Activated naive CD8-positive, alpha-beta T cell treated with anti-CD3 and anti-CD28 coated beads, Interleukin-2, amount 50 U/mL, for 16 hours (primary cell): ENCODE measurements at places on chromosomes 3 and 15.

GRCh38 chr15:67784856-67785430 lies 40.4 kb upstream of the SKOR1 start:
- DNase-seq = no peak

DNA sequence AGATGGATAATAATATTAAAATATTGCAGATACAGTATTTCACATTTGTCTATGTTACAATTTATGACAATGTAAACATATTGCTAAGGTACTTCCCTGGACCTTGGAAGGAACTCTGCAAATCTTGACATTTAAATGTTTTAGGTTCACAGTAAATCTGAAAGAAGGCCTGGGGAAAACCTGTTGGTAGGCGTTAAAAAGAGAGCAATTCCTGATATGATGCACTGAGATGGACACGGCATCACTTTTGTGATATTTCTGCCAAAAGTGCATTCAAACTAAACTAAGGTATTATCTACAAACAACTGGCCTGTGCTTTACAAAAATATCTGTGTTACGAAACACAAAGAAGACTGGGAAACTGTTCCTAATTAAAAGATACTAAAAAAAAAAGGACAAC lies 6.1 kb upstream of the TP63 start:
- DNase-seq = no peak

DNA sequence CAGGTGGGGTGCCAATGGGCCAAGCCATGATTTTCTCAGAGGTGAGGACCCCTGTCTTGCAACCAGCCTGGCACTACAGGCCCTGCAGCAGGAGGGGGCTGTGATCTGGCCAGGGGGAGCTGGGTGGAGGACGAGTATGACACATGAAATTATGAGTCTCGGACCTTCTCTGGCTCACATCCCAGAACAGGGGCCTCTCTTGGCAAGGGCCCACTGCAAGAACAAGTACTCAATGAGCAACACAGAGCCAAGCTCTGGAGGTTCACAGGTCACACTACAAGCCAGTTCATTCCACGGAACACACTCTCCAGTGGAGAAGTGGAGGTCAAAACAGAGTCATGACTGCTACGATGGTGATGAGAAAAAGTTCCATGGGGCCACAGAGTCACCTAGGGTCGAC lies 28.3 kb downstream of the CCDC32 start:
- DNase-seq = no peak

GRCh38 chr3:67292356-67293121 lies 294.4 kb downstream of the KBTBD8 start:
- DNase-seq = no peak

DNA sequence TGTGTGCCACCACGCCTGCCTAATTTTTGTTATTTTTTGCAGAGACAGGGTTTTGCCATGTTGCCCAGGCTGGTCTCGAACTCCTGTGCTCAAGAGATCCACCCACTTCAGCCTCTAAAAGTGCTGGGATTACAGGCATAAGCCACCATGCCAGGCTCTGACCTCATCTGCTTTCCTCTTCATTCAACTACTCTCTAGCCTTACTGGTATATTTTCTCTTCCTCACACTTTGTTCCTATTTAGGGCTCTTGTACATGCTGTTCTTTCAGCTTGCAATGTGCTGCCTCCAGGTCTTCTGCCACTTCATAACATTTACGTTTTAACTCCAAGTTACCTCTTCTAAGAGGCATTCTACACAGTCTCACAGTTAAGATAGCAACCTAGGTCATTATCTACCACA lies 34.9 kb downstream of the PIK3CB start:
- no peak for DNase-seq

DNA sequence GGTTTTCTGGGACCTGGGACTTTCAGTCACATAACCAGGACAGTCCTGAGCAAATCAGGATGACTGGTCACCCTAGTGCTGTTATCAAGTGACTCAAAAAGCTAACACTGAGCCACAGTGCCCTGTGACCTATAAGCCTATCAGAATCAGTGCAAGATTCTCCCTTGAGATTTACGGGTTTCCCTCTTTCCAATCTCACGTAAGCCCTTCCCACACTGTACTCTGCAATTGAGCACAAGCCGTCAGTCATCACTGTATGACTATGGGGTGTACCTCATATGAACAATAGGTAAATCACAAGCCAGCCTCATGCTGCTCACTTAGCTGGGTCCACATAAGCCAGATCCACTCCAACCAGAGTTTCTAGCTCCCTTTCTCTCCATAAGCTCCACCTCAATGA lies 21.0 kb upstream of the CLDN18 start:
- DNase-seq = no peak

DNA sequence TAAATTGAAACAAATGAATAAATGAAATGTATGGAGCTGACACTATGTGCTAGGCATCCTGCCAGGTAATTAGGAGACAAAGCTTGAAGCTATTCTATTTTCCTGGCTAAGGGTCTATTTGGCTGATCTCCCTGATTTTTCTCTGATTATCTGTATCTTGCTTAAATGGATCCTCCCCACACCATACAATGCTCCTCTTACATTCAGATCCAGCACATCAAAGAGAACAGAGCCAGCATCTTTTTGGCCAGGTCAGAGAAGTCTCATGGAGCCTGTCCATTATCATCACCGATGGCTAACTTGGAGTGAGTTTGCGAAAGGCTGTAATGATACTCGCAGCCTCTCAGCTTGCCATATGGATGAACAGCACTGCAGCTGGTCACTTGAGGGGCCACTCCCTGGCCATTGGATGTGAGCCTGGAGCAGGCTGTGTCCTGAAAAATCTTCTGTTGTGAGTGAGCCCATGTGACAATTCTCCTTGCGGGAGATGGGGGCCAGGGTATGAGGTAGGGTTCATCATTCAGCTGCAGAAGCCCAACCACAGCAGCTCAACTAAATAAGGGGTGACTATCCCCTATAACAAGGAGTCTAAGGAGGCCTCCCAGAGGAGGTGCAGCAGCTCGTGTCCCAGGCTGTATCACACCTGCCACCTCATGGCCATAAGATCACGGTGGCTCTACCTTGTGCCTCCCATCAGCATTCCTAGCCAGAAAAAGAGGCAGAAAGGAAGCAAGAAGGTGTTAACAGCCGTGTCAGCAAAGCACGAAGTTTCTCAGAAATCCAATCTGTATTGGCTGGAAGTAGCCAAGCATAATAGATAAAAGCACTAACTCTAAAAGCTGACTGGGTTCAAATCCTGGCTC lies 69.3 kb upstream of the ST8SIA2 start:
- DNase-seq = no peak

DNA sequence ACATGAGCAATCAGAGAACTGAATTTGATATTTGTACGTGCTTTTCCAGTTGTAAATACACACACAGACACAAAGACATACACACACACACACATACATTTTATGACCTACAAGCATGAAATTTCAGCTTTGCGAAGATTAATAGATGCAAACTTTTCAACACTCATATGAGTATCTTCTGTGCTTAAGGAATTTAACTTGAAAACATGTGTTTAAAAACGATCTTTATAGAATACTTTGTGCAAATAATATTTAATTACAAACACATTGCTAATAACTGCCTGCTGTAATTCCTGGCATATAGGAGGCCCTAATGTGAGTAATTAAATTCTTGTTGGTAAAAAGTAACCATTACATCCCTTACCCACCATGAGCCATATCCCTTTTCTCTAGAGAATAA lies 107.7 kb upstream of the PLSCR5 start:
- DNase-seq = no peak

DNA sequence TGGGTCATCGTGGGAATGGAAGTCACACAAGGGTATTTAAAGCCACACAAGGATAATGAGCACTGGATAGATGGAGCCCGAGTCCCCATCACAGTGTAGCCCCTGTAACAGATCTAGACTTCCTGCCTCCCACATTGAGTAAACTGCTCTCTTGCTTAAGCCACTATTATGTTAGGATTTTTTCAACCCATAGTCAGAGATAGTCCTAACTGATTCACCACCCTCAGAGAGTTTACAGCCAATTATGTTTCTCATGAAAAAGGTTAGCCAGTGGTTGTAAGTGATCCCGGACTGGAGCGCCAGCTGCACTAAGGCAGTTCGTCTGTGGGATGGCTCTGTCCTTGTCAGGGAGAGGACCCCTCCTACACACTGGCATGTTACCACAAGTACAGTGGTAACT lies 77.0 kb downstream of the KLF13 start:
- no peak for DNase-seq

- no peak for DNase-seq
These were observed 637.7 kb upstream of the TBL1XR1 start for GRCh38 chr3:177835008-177835407.

GRCh38 chr3:94360987-94361386 lies 298.1 kb downstream of the NSUN3 start:
- DNase-seq = no peak

DNA sequence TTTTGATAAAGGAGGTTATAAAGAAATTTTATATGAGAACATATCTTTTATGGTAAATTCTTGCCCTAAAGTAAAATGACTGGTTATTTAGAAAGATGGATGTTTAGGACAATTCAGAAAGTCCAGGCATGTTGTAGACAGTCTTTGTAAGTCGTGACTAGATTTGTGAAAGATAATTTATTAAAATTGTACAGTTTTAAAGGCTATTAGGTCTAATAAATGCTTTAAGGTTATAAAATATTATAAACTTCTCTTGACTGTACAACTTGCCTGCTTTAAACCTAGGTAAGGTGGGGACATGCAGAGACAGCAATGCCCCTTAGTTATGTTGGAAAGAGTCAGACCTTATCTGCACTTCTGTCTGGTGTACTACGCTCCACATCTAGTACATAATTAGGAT lies 933.5 kb downstream of the SI start:
- no peak for DNase-seq

DNA sequence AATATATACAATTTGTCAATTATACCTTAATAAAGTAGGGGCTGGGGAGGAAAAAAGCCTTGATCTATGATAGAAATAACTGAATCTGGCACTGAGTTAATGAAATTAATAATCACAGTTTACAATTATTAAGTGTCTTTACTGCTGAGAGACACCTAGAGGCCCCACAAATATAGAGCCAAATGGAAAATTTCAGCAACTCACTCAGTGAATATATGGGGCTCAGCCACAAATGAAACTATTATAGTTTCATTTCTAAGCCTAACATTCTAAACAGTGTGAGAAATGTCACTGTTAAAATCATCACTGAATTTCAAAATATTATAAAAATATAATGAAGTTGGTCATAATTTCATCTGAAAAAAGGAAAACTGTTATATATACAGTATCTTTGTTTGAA lies 40.3 kb downstream of the GNB4 start:
- no peak for DNase-seq

- no peak for DNase-seq
These were observed 7.4 kb downstream of the ZBTB47 start for GRCh38 chr3:42660898-42661297.

DNA sequence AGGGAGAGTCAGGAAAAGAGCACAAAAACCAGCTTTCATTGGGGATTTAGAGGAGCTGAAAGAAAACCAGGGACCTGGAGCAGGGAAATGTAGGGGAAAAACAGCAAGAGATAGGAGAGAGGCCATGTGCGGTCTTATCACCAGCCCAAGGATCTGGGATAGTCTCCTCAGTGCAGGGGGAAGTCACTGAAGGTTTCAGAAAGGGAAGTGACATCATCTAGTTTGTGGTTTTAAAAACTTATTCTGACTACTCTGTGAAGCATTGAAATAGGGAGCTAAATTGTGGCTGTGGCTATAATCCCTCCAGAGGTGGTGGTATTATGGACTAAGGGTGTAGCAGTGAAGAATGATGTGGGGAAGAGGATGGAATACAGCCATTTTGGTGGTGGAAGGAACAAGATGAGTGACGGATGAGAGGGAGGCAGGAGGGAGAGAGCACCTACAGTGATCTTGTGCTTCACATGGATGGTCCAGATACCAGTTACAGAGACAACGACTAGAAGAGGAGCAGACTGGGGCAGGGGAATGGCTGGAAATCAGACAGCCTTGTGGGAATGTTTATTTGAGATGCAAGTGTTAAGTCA lies 72.7 kb downstream of the HMG20A start:
- DNase-seq = no peak

GRCh38 chr3:129673012-129673411 lies 66.5 kb upstream of the PLXND1 start:
- DNase-seq = no peak

GRCh38 chr3:59714066-59714465 lies 664.2 kb upstream of the CFAP20DC start:
- DNase-seq = no peak

DNA sequence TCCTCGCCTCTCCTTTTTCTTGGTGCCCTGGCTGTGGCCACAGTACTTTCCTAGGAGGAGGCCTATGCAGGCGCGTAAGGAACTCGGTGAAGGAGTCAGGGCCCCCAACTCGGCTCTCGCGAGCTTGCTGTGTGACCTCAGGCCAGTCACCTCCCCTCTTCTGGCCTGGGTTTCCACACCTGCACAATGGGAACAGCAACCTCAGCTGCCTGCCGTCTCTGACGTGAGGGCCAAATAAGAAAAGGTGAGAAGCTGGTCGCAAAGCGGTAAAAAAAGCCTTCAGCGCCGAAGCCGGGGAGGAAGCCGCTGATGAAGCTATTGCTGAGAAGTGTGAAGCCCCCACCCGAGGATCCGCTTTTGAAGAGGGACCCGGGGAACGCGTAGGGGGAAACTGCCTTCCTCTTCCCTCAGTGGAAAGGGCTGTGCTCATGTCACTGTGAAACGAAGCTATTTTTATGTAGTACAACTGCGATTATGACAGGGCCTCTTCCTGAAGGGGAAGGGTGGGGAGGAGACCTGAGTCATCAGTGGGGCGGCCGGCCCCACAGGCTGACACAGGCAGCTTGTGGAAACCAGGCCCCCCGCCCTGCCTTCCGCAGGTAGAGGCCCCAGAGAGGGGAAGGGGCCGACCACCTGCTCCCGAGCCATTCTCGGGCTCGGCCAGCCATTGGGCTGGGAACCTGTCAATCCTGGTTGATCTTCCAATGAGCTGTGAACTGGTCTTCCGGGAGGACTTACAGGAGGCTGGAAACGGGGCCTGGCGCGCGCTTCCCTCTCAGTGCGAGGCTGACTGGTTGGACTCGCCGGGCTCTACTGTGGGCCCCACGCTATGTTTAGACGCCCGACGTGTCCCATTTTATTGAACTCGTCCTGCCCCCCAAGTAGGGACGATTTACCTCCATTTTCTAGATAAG lies 18.0 kb upstream of the ANKDD1A start:
- DNase-seq = peak; percentile 93

- DNase-seq = no peak
These were observed 777.6 kb downstream of the PLOD2 start for GRCh38 chr3:145383416-145383815.
